ENCODE measurements at places on chromosomes 7 and 10.

- DNase-seq, result no peak
These were observed 92.4 kb upstream of the BTBD16 start for GRCh38 chr10:122178655-122179054.

- no peak for DNase-seq
These were observed 777.7 kb downstream of the LRMDA start for GRCh38 chr10:76209135-76209534.

- peak; percentile 29 for DNase-seq
These were observed 877 bp upstream of the NOD1 start for GRCh38 chr7:30479202-30480120.

DNA sequence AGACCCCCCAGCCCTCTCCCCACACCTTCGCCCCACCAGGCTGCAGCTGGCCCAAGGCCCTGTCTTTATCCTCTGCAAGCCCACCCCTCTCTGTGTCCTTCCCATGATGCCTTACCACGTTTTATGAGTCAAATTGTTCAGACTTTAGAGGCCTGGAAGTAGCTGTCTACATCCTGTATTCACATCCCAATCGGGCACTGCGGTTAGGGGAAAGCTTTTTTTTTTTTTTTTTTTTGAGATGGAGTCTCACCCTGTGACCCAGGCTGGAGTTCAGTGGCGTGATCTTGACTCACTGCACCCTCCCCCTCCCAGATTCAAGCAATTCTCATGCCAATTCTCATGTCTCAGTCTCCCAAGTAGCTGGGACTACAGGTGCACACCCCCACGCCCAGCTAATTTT lies 121.5 kb upstream of the SH2B2 start:
- peak; percentile 5 for DNase-seq

GRCh38 chr7:98674461-98674860 lies 57.4 kb downstream of the NPTX2 start:
- DNase-seq, result no peak

DNA sequence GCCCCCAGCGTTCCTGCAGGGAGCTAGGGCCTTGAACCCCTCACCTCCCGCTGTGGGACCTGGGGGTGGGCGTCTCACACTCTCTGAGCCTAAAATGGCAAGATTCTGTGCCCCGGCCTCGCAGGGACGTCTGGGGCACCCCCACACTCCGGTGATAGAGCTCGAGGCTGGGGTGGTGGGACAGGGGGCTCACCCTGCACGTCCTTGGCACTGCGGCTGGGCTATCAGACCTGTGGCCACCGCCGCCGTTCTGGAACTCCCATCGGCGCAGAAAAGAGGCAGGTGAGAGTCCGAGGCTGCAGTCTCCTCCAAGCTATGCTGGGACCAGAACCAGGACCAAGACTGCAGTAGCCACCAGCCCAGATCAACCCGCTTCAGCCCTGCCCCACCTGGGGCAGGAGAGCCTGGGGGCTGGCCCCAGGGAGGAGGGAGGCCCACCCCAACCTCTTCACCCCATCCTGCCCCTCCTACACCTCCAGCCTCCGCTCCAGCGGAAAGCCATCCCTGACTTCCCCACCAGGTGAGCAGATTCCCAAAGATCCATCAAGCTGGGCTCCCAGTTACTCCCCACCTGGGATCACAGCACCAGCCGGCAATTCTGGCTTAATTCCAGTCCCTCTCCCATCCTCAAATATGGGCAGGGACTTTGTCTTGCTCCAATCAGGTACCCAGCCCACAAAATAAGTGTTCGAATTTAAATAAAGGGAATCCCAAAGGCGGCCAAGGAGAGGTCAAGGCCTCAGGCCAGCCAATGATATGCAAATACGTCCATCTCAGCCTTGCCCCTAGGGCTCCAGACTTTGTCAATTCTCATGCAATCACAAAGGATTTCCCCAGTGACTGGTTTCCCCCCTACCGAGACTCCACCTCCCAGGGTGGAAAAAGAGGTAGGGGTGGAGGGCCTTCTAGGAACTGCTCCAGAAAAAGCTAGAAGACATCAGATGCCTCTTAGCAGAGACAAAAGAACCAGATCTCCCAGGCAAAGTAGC lies 16.4 kb downstream of the TNRC18 start:
- DNase-seq, result no peak

- DNase-seq, result no peak
These were observed 227.7 kb downstream of the MGMT start for GRCh38 chr10:129694691-129695243.

- DNase-seq, result no peak
These were observed 5.8 kb downstream of the SYNPO2L start for GRCh38 chr10:73649876-73650536.

- peak; percentile 87 for DNase-seq
These were observed 31.6 kb downstream of the OGDH start for GRCh38 chr7:44637788-44638594.

GRCh38 chr7:95594185-95594584 lies 2.1 kb downstream of the PDK4 start:
- DNase-seq, result no peak

GRCh38 chr7:98879979-98880315 lies 1.6 kb downstream of the TRRAP start:
- no peak for DNase-seq

DNA sequence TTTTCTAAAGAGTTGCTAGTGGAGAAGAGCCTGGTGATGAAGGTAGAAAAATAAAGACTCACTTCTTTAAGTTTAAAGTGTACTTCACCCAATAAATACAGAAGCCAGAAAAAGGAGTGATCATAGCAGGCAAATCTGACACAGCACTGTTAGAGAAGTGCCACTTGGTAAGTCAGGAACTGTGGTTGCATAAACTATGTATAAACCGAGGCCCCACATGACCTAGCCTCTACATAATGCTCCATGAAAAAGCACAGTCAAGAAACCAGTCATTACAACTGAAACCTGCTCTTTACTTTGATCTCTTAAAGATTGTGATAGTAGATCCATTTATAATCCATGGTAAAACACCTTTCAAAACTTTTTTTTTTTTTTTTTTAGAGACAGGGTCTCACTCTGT lies 172.1 kb upstream of the PHYHIPL start:
- DNase-seq, result no peak

GRCh38 chr7:157688533-157689268 lies 351.9 kb downstream of the DNAJB6 start:
- DNase-seq, result no peak

- no peak for DNase-seq
These were observed 204.3 kb downstream of the ARHGAP12 start for GRCh38 chr10:31724296-31724695.

GRCh38 chr7:30451539-30452279 lies 26.9 kb downstream of the NOD1 start:
- no peak for DNase-seq

DNA sequence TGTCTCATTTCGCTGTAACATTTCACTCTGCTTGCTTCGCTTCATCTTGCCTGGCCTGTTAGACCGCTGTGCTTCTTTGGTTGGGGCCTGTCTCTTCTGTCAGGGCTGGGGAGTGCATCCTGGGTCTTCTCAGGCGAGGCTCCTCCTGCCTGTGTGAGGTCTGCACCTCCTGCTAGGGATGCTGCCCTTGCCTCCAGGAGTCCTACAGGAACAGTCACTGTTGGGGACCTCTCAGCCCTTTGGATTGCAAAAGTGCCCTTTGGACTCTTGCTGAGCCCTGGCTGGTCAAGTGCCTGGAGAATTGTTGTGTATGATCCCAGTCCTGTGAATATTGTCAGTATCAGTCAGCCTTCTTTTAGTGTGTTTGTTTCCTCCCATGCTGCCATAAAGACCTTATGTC lies 84.1 kb downstream of the MDFIC start:
- DNase-seq, result no peak

- DNase-seq, result peak; percentile 69
These were observed 179.2 kb upstream of the MBL2 start for GRCh38 chr10:52951824-52952223.

- DNase-seq, result no peak
These were observed 100.1 kb downstream of the KLF6 start for GRCh38 chr10:3684891-3685290.

- no peak for DNase-seq
These were observed 159.6 kb downstream of the SKAP2 start for GRCh38 chr7:26704786-26705185.

DNA sequence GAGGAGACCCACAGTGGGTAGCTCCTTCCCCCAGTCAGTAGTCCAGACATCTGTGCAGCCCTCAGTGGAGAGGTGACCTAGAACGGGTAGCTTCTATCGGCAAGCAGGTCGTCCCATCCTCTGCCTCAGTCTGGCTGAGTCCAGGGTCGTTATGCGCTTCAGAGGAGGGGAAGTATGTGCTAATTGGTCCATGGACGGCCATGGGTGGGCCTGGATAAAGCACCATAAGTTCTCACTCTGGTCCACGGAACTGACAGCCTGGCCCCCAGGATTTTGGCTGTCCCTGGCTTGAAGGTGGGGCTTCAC lies 78.6 kb downstream of the HDAC9 start:
- DNase-seq, result no peak

DNA sequence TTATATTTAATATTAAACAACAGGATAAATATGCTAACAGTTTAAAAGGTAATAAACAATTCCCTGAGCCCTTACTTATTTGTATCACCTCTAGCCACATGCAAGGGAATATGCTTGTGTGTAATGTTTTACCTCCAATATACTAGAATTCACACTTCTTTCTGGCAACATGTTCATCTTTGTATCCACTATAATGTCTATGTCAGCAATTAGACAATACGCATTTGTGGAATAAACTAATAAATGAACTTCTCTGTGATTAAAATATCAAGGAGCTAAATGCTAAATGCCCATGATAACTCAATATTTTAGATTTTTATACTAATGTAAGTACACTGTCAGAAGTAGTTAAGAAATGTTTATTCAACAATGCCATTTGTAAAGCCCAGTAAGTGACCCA lies 350.5 kb downstream of the DGKB start:
- no peak for DNase-seq

DNA sequence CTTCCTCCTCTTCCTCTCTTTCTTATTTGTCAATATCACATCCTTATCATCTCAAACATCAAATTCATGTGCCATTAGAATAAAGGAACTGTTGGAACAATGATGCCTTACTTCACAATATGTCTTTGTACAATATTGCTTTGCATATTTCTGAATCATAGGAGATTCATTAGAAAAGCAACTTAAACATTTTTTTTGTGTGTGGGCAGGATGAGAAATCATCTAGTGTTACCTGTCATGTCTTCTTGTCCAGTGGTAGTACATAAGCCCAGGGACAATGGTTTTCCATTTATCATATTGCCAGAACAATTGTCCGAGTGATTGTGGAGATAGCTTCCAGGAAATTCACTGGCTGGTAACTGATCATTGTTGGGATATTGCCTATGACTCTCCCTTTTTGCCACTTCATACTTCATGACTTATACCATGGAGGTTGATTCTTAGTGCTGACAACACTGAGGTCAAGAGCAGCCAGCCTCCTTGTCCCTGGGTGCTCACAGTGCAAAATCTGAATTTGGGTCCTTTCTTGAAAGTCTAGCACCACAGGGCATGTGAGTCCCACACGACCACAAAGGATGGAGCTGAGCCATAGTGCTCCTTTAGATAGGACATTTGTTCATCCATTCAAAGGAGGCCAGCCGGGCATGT lies 215.0 kb downstream of the MDFIC start:
- no peak for DNase-seq

GRCh38 chr10:86803156-86803555 lies 46.7 kb downstream of the BMPR1A start:
- DNase-seq, result no peak

DNA sequence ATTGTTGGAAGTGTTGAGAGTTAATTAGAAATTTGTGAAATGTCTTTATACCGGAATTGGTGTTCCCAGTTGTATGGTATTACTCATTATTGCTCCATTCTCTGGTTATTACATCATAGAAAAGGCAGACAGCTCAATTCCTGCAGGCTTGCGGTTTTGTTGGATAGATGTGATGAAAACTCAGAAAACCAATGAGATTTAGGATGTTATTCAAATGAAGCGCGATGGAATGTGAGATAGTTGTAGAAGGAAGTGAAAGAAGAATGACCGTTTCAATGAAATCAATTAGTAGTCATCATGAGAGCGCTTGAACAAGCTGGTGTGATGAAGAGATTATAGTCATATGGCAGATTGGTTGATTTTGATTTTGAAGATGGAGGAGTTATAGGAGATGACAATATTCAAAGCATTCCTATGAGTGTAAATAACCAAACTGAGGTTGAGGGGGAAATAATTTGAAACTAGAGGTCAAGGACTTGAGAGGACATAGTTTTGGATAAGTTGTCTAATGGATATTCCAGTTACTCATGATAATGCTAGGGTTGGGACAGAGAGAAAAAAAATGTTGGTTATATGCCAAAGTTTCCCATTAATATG lies 991.5 kb downstream of the NRG3 start:
- DNase-seq, result no peak

GRCh38 chr10:64209561-64209960 lies 688.4 kb downstream of the REEP3 start:
- DNase-seq, result no peak

DNA sequence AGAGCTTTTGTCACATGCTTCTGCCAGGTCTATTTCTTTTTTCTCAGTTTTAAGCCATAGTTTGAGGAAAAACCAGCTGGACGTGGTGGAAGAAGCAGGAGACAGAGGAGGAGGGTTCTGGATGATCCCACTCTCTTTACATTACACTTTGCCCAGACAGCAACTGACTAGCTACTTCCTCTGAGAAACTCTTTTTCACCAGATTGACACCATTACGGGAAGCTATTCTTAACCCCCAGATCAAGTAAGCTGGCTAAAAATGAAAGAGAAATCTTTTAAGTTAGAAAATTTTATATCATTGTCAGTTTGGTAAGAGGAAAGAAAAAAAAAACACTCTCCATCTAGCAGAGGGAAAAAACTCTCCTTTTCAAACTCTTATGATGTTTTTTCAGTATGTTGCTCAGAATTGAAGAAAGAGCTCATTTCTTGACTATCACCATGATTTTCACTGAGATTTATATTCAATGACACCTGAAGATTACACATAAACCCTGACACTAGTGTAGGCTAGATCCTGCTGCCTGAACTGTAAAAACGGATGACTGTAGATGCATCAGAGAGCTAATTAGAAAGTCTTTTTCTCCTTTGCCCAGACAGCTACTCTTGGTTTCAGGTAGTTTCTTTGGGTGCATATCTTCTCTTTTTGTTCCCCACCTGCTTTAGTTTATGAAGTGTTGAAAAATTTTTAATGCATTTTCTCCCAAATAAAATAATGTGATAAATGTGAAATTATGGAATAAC lies 203.1 kb downstream of the TFEC start:
- no peak for DNase-seq

DNA sequence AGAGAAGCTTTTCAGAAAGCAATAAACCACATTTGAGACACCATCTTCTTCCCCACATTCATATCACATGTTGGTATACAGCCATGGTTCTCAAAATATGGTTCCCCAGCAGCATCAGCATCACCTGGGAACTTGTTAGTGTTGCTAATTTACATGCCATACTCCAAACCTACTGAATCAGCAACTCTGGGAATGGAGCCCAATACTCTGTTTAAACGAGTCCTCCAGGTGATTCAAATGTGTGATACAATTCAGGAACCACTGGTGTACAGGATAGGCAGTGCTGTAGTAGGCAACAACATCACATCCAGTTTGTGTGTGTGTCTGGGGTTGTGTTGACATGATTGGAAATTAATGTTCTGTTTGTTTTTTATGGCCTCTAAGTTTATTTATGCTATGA lies 47.7 kb downstream of the ZNF277 start:
- DNase-seq, result no peak
